Head of caudate nucleus (tissue), 42 donors: ENCODE measurements at places on chromosomes 5 and 9.

DNA sequence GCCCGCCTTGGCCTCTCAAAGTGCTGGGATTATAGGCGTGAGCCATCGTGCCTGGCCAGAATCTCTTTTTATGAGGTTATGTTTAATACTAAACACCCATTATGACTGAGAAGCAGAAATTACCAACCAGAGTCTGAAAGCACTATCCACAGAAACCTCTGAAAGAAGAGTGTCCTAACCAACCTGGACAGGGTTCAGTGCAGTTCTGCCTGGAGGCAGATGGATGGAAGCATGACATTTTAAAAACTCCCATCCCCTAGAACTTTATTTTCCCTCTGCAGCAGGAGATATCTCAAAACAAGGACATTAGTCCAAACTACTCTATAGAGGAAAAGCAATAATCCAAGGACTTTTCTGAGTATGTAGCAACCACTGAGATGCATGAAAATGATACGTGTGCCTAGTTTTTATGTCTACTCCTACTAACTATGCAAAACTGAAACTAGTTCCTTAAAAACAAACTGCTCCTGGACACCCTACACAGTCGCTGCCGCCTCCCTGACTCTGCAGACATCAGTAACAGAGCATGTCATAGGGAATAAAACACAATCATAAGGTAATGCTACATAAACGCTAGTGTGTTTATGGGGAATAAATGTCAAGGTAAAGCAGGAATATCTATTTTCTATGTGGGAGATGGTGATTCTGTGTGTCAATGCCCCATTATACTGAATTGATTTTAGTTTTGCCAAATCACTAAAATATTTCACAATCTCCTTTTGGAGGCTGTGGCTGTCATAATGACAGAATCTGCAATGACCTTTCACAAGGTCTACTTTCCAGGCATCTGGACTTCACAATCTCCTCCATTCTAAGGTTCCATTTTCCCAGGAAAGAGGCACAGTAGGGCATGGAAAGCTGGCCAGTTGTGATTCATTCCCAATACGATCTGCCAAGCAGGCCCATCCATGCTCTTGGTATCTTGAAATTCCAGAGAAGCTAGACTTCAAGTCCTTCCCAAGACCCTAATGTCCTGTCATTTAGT, 122.8 kb downstream of the SIL1 start:
- no peak for DNase-seq

DNA sequence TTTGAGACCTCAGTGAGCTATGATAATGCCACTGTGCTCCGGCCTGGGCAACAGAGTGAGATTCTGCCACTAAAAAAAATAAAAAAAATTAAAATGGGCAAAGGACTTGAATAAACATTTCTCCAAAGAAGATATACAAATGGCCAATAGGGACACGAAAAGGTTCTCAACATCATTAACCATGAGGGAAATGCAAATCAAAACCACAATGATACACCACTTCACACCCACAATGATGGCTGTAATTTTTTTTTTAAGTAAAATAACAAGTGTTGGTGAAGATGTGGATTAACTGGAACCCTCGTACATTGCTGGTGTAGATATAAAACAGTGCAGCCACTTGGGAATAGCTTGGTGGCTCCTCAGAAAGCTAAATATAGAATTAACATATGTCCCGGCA, 68.0 kb downstream of the SIL1 start:
- no peak for DNase-seq

GRCh38 chr5:172404746-172405145, 49.6 kb downstream of the SH3PXD2B start:
- no peak for DNase-seq

- no peak for DNase-seq
These were observed 22.1 kb downstream of the FAM240B start for GRCh38 chr9:38697776-38698300.

GRCh38 chr9:16515207-16515606, 355.3 kb downstream of the BNC2 start:
- DNase-seq, result no peak

DNA sequence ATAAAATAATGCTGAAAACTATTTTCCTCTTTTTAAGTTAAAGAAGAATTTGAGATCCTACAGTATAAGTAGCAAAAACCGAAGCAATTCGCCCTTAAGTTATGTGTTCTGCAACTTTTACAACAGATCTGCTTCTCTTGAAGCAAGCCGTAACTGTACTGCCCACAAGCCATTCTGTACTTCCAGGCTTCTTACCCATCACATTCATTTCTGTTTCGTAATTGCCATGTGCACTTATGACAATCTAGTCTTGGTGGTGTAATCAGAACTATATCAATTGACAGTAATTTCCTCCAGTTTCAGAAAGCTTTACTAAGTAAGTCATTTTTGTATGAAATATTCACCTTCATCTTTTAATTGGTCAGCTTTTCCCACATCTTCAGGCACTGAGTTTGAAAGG, 13.8 kb downstream of the SGTB start:
- DNase-seq, result no peak

DNA sequence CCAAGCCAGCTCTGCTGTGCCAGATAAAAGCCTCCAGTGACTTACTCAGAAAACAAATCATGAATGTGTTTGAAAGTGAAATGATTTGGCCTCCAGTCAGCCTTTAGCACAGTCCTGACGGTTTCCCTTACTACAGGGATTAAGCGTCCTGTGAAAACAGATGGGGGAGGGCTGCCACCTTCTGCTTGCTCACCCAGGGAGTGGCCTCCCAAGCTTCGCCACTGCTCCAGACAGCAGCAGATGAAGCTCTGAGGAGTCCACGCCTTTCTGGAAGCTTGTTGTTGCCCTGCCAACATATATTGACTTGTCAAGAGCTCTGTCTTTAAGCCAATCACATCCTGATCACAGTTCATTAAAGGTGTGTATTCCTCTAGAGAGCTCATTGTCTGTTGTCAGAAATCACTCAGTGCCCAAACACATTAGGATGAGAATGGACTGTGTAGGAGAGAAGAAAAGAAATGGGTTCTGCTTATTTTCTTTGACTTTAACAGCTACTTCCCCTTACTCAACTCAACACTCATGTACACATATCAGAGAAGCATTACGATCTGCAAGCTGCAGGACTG, 4.9 kb upstream of the FYB1 start:
- DNase-seq, result no peak

DNA sequence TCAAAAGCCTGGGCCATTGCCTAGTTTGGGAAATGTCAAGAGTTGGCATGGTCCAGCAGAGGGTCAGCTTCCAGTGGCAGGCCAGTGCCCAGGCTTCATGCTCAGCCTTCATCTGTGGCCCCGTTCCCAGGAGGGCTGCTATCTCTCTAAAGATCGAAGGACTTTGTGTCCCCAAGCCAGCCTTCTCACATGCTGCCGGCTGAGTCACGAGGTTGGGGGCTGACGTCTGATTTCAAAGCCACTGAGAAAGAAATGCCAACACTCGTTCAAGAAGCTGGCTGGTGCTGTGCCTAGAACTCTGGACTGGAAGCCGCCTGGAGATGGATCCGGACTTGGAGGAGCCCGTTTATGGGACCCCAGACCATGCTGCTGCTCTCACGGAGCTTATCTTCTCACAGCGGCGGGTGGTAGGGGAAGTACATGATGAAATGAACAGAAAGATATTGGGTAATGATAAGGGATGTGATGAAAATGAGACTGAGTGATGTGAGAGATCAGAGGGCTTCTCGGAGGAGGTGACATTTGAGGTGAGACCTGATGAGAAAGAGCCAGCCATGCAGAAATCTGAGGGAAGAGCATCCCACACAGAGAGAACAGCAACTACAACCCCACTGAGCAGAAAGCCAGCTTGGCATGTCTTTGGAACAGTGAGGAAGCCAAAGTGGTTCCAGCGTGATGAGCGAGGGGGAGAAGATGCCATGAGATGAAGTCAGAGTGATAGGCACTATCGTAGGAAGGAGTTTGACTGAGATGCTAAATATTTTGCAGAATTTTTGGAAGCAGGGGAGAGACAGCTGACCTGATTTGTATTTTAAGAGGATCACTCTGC, 54.9 kb upstream of the BOD1 start:
- peak; percentile 76 for DNase-seq

GRCh38 chr5:140312791-140313189, 9.9 kb upstream of the PFDN1 start:
- no peak for DNase-seq

DNA sequence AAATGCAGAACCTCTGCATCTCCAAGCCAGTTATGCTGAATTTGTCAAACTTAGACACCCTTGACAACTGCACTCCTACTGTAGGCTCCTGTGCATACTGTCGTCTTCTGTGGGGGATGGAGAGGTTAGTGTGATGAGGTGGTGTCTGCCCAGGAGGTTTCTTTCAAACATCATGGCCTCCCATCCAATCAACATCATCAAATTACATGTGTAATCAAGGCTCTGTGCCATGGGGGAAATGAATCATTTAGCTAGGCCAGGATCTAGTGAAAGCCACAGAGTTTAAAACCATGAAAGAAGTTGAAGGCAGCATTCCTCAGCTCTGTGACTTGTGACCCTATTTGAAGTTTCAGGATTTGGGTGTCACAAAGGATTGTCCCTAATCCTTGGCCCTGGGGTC, 240.6 kb downstream of the MARCHF11 start:
- no peak for DNase-seq

GRCh38 chr9:121769939-121770338, 118.5 kb downstream of the DAB2IP start:
- DNase-seq, result no peak

DNA sequence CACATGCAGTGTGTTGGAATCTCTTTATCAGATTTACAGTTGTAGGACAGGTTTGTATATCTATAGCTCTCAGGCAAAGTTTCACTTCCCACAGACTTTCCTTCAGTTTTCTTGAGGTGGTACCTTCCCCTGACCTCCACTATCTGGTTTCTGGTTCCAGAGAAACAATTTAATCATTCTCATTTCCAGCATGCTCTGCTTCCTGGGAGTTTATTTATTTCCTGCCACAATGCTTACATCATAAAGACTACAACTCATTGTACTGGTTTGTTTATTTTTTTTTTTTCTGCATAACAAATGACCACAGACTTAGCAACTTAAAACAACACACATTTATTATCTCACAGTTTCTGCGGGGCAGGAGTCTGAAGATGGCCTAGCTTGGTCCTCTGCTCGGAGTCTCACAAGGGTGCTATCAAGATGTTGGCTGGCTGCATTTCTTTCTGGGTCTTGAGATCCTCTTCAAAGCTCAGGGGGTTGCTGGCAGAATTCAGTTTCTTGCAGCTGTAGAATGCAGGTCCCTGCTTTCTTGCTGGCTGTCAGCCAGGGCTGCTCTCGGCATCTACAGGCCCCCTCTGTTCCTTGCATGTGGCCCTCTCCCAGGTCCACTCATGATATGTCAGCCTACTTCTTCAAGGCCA, 247.7 kb downstream of the ENC1 start:
- no peak for DNase-seq

DNA sequence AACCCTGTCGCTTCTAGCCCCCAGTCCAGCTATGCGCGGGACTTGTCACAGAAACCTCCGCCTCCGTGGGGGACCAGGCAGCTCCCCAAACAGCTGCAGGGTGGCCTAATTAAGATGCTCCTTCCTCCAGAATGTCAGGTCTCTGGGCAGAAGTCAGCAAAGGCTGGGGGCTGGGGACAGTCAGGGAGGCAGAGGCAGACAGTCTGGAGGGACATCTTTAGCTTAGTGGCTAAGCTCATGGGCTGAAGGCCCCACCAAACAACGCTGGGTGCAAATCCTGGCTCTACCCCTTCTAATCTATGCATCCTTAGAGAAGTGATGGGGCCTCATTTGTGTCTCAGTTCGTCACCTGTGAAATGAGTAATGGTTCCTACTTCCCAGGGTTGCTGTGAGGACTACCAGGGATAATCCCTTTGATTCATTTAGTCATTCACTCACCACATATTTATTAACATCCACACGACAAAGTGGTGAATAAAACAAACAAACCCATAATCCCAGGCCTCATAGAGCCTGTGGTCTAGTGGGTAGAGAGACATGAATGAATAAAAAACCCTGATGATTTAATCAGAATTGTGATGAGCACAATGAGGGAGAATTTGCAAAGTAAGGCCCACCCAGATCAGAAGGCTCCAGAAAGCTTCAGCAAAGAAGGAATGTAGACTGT, 20.2 kb upstream of the MED27 start:
- DNase-seq, result no peak

- DNase-seq, result no peak
These were observed 95.8 kb downstream of the CFAP90 start for GRCh38 chr5:7754997-7755596.

GRCh38 chr5:147286296-147286695, 51.5 kb downstream of the STK32A start:
- no peak for DNase-seq
